ENCODE measurements at places on chromosomes 6 and 20. TPM values are rescaled to one million over a fixed set of nuclear protein-coding genes. Genes with fewer than 3 reads are reported as not detected.

Gene ZBTB12
- 2.1 TPM for total RNA-seq

Gene STMND1
- total RNA-seq, result not detected

Gene NR2E1
- not detected for total RNA-seq

Gene SGK2
- total RNA-seq, result not detected

Gene SLC26A8
- not detected for total RNA-seq

Gene CLIC5
- not detected for total RNA-seq

Gene HDAC2
- 61.6 TPM for total RNA-seq

Gene TGM3
- total RNA-seq, result not detected

Gene CAPN11
- total RNA-seq, result 0.97 TPM

Gene ULBP3
- 19.3 TPM for total RNA-seq

Gene LY6G6C
- not detected for total RNA-seq

Gene LRRC73
- 1.5 TPM for total RNA-seq

Gene CHD6
- 10.8 TPM for total RNA-seq

Gene PRDM13
- not detected for total RNA-seq

Gene SLC13A3
- 0.36 TPM for total RNA-seq

Gene FOXF2
- total RNA-seq, result 0.81 TPM

Gene ECT2L
- under 0.01 TPM for total RNA-seq

Gene TMEM170B
- 0.49 TPM for total RNA-seq

Gene HUS1B
- not detected for total RNA-seq

All from cardiac atrium fibroblast (primary cell).